Right ventricle myocardium inferior (tissue), 1 donor: ENCODE measurements at places on chromosomes 6 and 20. TPM values are rescaled to one million over a fixed set of nuclear protein-coding genes. Genes with fewer than 3 reads are reported as not detected.

DNA sequence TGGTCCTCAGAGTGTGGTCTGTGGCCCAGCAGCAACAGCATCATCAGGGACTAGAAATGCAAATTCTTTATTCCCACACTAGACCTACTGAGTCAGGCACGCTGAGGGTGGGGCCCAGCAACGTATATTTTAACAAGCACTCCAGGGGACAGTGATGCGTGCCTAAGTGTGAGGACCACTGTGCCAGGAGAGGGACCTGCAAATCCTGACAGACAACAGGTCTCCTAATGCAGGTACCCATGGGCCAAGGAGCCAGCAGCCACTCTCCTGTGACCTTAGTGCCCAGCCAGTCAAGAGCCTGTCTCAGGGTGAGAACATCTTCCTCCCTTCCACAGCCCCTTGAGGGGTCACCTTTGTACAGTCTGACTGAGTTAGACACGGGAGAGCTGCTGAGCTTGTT is 8.0 kb upstream of the MYLK2 start:
- no peak for DNase-seq

DNA sequence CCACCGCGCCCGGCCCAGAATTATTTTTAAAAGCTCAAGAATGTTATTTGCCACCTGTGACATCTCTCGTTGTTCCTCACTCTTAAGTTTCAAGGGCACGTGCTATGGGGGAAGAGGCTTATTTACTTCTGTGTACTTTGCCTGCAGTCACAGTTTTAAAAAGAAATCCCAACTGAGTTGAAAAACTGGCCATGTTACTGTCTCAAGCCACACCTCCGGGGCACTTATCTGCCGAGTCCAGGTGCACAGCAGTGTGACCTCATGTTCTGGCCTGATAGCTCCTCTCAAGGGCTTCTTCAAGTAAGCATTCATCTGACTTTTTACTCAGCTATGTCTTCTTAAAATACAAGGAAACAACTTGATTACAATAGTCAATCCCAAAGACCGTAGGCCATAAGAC is 34.5 kb downstream of the SHLD1 start:
- DNase-seq: no peak

GRCh38 chr6:129251669-129252376 is 368.9 kb downstream of the LAMA2 start:
- DNase-seq: no peak

- no peak for DNase-seq
These were observed 168.2 kb downstream of the GPX5 start for GRCh38 chr6:28693751-28694443.

GRCh38 chr6:154165478-154165877 is 126.4 kb downstream of the OPRM1 start:
- DNase-seq: no peak

- no peak for DNase-seq
These were observed 10.5 kb downstream of the SOX4 start for GRCh38 chr6:21604081-21604480.

- no peak for DNase-seq
These were observed 15.4 kb downstream of the PNPLA1 start for GRCh38 chr6:36285187-36285671.

DNA sequence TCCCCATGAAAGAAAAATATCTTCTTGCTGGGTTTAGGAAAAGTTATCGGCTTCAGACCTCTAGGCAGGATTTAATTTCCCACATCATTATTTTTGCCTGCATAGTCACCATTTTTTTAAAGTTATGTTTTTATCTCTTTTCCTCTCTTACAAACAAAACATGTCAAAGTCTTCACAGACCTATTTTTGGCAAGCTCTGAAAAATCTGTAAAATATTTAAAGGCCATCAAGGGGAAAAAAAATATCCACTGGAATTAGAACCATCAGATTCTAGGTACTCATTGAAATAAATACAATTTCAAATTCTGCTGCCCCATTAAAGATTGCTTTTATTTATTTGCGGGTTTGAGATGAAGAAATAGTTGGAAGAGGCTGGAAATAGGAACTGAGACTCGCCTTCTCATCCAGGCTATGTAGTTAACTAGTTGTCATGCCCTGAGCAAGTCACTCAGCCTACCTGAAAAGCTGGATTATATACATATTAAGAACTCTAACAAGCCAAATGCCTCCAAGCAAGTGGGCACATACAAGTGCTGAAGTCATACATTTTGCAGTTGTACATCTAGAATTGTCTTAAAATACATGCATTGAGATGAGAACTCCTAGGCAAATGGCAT is 101.7 kb upstream of the SASH1 start:
- no peak for DNase-seq

DNA sequence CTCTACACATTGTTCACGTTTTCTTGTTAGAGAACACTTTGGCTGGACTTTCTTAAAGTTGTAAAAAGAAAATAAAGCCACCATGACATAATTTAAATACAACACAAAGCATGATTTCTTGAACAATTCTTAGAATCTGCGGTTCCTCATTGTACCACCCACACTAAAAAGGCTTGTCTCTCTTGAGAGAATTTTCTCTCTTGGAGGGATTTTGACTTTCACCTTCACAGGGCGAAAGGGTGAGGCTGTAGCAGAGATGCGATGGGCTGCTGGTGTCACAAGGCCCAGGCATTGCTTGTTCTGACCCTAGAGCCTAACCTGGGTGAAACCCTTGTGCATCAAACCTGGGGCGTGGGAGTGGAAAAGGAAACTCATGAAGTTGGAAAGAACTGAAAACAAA is 122.7 kb upstream of the RIPOR2 start:
- DNase-seq: no peak

DNA sequence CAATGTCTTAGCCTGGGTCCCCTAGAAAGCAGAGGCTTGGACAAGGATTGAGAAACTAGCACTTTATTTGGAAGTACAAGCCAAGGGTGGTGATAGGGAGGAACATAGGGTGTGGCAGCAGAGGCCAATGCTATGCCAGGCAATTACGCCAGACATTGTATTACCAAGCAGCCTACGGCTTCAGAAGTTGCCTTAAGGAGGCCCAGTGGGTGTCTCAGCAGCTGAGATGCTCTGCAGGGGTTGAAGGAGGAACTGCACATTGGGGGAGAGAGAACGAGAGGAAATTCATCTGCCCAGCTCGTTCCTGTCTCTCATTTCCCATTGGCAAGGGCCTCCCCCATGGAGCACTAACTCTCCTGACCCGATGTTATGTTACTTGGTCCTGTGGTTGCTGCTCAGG is 859 bp downstream of the C20orf202 start:
- no peak for DNase-seq

DNA sequence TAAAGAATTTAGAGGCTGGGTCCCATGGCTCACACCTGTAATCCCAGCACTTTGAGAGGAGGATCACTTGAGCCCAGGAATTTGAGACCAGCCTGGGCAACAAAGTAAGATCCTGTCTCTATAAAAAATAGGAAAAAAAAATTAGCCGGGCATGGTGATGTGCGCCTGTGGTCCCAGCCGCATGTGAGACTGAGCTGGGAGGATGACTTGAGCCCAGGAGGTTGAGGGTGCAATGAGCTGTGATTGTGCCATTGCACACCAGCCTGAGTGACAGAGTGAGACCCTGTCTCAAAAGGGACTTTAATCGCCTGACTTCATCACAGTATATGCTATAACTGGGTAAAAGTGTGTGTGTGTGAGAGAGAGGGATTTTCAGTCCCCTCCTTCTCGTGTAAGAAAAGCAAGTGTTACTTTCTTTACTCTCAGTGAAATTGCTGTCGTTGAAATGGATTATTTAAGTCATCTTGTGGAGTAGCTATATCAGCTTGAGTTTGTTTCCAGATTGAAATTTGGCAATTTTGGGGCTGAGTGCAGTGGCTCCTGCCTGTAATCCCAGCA is 7.5 kb downstream of the NCOA3 start:
- no peak for DNase-seq

GRCh38 chr6:157020881-157021343 is 243.7 kb downstream of the ARID1B start:
- DNase-seq: peak; percentile 84

DNA sequence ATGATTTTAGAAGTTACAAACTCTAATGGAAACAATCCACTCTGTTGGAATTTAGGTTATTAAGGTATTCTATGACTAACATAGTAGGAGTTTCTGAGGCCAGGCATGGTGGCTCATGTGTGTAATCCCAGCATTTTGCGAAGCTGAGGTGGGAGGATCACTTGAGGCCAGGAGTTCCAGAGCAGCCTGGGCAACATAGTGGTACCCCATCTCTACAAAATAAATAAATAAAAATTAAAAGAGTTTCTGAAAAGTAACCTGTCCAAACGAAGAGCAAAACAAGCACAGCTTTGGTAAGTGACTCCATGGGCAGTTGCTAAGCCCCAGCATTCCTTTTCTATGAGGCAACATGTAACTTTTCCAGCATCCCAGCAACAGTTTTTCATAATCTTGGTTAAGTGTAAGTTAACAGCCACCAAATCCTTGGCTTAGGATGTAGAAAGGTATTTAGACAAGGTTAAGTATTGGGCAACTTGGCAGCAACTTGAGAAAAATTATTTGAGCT is 86.3 kb downstream of the SOX4 start:
- DNase-seq: no peak

- DNase-seq: no peak
These were observed at the start of gene BTN1A1 for GRCh38 chr6:26500102-26500501. BTN1A1 (plus strand) TSS chr6:26500303; CDS start chr6:26501287, 984 bp downstream.

GRCh38 chr20:47540443-47541354 is 39.0 kb downstream of the NCOA3 start:
- no peak for DNase-seq

- no peak for DNase-seq
These were observed 625 bp upstream of the ECHDC1 start for GRCh38 chr6:127343809-127344659.

GRCh38 chr6:81786150-81786549 is 33.7 kb upstream of the TENT5A start:
- DNase-seq: no peak

DNA sequence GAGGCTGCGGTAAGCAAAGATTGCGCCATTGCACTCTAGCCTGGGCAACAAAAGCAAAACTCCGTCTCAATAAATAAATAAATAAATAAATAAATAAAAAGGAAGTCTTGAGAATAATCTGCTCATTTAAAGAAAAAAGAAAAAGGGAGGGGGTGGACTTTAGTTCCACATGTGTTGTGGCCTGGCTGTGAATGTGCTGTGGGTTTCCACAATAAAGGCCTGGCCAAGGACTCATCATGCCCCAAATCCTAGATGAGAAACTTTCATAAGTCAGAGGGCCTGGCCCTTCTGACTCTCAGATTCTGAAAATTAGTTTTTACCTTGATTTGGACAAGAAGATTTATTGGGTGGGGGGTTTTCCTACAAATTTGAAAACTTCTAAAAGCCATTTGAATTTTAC is 48.4 kb downstream of the RIOK1 start:
- DNase-seq: no peak

EHMT2 gene
- total RNA-seq: 16.8 TPM

DDX43 gene
- 0.68 TPM for total RNA-seq

TMC2 gene
- total RNA-seq: 0.08 TPM

CEP162 gene
- total RNA-seq: 3.9 TPM

FAM217B gene
- total RNA-seq: 40.5 TPM

ELOVL2 gene
- total RNA-seq: 2.4 TPM

PNLDC1 gene
- total RNA-seq: 0.32 TPM

VNN1 gene
- total RNA-seq: 2.2 TPM

OR12D3 gene
- total RNA-seq: not detected

TPX2 gene
- 1.2 TPM for total RNA-seq
